ENCODE measurements at places on chromosomes 5 and 9.

GRCh38 chr5:112930082-112930344 is 8.0 kb upstream of the REEP5 start:
- no peak for DNase-seq

DNA sequence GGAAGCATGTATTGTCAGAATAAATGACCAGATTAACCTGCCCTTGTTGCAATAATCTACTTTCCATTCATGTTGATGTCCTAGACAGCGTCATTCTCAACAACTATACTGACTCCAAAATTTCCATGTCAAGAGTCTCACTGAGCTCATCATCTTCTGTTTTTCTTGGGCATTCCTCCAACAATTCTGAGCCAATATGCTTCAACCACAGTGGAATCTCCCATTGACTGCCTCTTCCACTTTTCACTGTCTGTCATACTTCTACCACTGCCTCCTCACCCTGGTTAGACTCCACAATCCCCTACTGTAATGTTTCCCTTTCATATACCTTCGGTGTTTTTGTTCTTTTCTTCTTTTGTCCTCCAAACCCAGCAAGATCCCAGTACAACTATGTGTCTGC is 162.8 kb downstream of the TLE1 start:
- DNase-seq = no peak

- DNase-seq = no peak
Observed at GRCh38 chr9:69324549-69325401, at the start of gene ENTREP1. Gene ENTREP1 (plus strand): TSS chr9:69325215. CDS start chr9:69325310, 95 bp downstream.

GRCh38 chr5:172775326-172776234 is 4.6 kb upstream of the DUSP1 start:
- no peak for DNase-seq

GRCh38 chr9:109766351-109766750 is 13.6 kb upstream of the PALM2AKAP2 start:
- DNase-seq = no peak

DNA sequence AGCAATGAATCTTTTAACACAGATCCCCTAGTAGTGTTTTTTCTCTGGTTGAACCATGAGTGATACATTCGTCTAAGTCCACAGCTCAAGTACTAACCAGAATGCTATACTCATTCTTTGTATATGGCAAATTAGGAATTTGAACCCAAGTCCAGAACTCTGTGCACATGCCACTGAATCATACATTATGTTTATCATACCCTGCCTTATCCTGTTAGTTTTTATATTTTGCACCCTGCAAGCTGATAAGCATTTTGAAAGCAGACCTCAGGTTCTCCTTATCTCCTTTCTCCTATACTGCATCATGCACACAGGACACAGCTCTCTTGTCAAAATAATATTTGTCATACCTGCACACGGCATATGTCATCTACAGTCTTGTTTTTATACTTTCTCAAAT is 54.6 kb upstream of the ELL2 start:
- no peak for DNase-seq

DNA sequence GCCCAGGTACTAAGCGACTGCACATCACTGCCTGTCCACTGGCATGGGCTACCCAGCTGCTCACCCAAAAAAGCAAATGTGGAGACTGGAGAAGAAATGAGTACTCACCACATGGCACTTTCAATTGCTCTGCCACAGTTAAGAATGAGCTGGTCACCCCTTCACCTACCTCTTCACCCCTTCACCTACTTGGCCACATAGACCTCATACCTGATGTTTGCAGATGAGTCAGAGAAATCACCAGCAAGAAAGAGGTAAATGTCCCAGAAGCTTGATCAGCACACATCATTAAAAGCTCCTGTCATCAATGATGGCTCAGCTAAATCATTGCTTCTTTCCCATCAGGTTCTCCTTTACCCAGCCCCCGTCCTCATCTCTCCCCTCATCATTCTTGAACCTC is 7.6 kb upstream of the PRUNE2 start:
- no peak for DNase-seq

GRCh38 chr5:125088522-125089105 is 342.2 kb upstream of the ZNF608 start:
- no peak for DNase-seq

GRCh38 chr5:142342128-142342981 is 17.5 kb upstream of the SPRY4 start:
- no peak for DNase-seq

- DNase-seq = no peak
Observed at GRCh38 chr9:136622538-136622948, 40.2 kb upstream of the EGFL7 start.

- peak; percentile 55 for DNase-seq
Observed at GRCh38 chr9:35035851-35036701, 36.3 kb downstream of the VCP start.

GRCh38 chr9:75657015-75657414 is 233.5 kb upstream of the PCSK5 start:
- no peak for DNase-seq

DNA sequence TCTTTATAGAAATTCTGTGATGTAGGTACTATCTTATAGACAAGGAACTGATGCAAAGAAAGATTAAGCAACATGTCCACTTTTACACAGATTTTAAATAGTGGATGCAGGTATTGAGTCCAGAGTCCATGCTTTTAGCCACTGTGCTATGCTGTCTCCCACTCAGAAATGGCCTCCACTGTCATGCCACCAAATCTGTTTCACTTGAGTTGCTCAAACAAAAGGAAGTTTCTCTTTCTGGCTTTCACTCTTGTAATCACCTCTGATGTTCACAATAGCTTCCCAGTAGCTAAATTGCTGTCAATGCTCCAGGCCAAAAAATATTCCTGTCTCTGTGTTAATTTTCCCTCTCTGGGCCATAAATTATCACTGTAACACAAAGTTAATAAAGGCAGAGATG is 77.0 kb upstream of the RASA1 start:
- DNase-seq = no peak

DNA sequence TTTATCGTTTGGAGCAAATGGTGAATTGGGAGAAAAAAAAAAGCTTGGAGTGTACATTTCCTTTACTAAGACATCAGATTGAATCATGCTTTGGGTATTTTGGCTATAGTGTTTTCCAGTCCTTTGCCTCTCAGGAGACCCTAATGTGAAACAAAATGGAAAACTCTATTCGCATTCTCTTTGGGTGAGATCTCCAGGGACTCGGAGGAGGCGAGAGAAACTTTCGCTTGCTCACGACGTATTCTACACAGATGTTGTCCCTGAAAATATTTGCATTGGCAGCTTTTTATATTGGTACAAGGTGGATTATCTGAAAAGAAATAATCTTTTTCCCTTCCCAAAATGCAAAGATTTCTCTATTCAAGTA is 1240.1 kb upstream of the WWC1 start:
- DNase-seq = no peak

GRCh38 chr5:150082889-150083288 is 3.5 kb downstream of the CSF1R start:
- DNase-seq = no peak

DNA sequence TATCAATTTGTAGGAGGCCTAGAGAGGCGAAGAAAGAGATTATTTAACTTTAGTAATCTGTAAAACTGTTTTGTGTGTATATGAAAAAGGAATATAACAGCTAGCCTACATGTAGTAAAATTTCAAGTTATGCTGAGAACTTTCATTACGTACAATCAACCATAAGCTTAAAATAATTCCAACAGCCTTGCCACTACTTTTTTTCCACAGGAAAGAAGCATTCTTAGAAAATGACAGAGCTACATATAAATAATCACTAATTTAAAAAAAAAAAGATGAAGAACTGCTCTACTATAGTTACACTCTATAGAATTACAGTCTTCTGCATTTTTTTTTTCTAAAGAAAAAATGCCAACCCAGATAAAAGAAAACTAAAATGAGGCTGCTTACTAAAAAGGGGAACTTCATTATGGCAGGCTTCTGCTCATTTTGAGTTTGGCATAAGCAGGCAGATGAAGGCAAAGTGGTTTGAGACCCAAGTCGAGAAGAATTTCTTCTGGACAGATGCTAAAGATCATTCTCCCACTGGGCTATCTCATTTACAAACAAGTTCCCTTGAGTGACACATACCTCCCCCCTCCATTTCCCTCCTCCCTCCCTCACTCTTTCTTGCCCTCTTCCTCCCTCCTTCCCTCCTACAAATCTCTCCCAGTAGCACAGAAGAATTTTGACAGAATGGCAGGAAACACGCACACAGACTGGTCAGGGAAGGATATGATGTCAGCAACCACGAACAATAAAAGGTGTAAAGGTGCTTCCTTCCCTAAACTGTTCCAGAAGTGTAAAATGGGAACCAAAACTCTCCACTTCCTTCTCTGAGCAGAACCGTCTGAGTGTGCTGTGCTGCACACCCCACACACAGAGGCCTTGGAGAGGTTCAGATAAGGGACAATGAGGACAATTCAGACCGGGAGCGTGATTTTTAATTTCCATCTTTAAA is 56.1 kb downstream of the MEF2C start:
- DNase-seq = no peak

GRCh38 chr9:134408939-134409737 is 82.9 kb downstream of the RXRA start:
- no peak for DNase-seq

DNA sequence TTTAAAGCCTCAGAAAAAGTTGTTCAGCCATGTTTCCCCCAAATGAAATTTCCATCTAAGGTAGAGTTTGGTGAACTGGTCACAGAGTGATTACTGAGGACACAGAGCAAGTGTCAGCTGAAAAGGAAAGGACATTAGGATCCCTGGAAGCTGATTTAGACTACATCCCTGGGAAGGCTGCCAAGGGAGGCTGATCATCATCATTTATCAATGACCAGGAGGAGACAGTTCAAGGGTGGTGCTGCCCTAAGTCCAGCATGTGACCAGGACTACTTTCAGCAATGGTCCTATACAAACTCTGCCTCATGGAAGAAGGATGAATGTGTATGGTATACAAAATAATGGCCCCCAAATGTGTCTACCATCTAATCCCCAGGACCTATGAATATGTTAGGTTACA is 120.6 kb downstream of the PIK3R1 start:
- DNase-seq = no peak

DNA sequence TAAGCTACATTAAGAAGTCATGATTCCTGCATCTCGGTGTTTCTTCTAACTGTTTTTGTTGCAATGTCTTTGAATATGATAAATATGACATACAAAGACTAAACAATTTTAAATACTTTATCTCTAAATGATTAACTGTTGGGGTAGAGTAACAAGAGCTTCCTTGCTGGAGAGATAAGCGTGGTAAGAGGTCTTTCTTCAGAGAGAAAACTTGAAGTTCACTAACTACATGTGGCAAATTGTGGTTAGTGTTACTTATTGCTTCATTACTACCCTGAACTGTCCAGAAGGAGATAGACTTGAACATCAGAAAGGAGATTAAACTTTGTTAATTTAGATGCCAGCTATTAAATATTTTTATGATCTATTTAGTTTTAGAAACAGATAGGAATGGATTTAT is 7.0 kb upstream of the ARSB start:
- DNase-seq = no peak

DNA sequence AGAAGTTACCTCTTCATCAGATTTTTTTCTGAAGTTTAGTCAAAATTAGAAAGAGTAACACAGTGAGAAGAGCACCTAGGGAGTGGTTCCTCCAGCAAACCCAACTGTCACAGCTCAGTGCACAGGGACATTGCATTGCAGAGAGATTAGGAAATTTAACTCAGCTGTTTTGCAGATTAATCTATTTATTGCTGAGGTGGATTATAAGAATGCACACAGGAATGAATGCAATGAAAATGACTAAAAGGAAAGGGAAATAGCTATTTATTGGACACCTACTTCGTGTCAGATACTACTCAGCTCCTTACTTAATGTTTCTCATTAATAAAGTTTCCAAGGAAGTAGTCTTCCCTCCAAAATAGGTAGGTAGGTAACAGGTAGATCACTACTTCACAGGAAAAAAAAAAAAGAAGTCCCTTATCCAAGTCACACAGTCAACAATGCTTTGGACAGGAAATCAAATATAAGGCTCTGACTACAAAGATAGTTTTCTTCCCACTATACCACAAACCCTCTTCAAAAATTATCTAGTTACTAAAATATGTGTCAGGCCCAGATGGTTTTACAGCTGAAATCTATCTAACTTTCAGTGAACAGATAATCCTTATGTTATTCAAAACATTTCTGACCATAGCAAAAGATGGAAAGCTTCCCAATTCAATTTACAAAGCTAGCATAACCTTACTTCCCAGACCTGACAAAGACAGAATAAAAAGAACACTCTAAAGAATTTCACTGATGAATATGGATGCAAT is 442.2 kb upstream of the MPDZ start:
- DNase-seq = no peak

DNA sequence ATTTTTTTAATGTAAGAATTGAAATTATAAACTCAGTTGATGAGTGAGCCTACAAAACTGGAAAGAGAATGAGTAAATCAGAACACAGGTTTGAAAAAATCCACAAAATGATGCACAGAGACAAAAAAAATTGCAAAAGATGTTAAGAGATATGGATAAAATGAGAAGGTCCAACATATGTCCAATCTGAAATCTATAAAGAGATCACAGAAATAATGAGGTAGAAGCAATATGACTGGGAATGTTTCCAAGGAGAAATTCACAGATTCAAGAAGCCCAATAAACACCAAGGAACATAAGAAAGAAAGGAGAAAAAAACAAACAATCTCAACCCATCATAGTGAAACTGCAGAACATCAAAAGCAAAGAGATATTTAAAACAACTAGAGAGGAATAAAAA is 288.4 kb upstream of the SLC30A5 start:
- DNase-seq = no peak

- DNase-seq = no peak
Observed at GRCh38 chr5:111142932-111143331, 50.8 kb downstream of the WDR36 start.

DNA sequence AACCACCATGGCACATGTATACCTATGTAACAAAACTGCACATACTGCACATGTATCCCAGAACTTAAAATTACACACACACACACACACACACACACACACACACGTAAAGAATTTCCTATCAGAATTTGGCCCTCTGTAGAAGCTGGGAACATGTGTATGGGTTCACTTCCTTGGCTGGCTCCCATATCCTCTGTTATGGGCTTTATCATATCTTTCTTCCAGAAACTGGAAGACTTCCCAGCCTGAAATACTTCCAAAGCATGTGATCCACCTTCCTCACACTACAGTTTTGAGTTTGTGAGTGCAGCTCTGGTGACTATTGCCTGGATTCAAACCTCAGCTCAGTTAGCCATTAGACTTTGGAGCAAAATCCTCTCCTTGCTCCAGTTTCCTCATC is 78.6 kb upstream of the GDNF start:
- no peak for DNase-seq

DNA sequence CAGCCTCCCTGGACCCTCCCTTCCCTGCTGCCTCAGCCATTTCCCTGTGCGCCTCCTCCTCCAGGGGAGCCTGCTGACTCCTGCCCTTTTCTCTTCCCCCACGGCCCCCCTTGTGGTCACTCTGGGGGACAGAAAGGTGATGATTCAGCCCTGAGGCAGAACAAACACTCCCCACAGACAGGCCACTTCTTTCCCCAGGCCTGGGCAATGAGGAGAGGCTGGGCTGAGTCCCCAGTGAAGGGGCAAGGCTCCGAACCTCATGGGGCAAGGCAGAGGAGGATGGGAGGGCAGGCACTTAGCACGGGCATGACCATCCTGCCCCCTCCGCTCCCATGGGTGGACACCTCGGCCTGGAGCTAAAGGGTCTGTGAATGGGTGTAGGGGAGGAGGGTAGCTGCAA is 21.0 kb downstream of the CSF1R start:
- no peak for DNase-seq
